ENCODE measurements at places on chromosomes 3 and 15.

DNA sequence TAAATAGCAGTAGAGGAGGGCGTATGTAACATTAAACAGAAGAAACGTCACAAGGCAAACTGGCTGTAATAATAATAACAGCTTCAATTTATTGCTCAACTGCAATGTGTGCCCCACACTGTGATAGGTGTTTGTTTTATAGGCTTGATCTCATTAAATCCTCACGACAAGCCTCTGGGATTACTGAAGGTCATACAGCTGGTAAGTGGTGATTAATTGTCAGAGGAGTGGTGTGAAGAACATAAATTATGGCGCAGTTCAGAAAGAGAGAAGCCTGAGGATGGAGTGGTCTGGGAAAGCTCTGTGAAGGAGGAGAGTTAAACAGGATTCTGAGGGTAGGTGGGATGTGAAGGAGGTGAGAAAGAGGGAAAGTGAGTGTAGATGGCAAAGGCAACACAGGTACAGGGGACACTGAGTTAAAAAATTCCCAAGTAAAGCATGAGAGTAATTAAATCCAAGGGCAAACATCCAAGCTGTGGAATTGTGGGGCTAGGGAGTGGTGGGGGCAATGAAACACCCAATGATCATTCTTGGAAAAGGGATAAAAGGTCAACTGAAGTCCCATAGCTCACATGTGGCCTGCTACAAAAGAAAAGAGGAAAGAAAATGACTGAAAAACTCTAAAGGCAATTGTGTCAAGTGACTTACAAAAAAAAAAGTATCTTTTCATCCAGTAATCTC is 16.5 kb upstream of the GLCE start:
- DNase-seq, result no peak

DNA sequence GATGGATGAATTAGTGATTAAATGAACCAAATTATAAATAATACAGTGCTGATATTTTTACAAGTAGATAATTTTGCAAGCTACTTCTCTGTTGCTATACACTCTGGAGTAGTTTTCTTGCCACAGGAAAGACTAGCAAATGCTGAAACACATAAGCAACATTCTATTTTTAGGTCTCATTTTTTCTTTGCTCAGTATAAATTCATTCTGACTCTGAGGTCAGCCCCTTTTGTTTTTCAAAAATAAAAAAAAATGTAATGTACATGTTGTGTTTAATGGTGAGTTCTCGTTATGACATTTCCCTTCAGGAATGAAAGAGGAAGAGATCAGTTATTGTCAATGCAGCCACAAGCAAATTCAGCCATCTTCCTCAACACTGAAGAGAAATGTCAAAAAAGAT is 24.9 kb downstream of the GJD2 start:
- no peak for DNase-seq

DNA sequence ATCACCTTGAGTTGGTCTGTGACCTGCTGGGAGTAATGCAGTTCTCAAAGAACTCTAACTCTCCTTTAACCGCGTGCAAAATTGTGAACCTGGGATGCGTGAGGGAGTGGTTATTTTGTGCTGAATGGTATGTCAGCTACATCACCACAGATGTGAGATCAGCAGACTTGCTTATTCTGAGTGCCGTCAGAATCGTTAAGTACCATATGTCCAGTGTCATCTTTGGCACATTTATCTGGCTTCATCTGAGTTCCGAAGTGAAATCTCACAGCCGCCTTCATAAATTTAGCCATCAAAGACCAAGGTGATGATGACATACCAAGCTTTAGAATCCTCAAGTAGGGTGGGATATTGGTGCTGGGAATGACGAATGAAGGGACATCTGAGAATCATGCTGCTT is 347.2 kb upstream of the TPRG1 start:
- no peak for DNase-seq

- peak; percentile 46 for DNase-seq
Measured at GRCh38 chr3:64903006-64903405, 215.2 kb upstream of the ADAMTS9 start.

DNA sequence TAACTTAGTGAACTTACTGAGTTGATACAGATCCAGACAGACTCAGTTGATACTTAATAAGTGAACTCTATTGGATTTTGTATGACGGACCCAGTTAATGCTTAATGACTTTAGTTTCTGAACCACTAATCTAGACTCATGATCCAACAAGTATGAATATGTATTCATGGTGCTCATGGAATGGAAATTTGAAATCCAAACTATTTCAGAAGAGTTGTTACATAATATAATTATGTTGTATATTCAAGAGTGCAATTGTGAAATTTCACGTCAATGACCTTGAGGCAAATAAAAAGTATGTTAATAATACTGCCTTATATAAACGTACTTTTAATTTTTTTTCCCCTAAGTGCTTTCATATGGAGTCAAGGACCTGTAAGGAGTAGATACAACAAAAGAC is 78.8 kb downstream of the THRB start:
- DNase-seq, result no peak

- DNase-seq, result no peak
Measured at GRCh38 chr15:40435023-40435709, 5.6 kb upstream of the BAHD1 start.

GRCh38 chr15:62428851-62429598 is 263.9 kb upstream of the C2CD4B start:
- no peak for DNase-seq

DNA sequence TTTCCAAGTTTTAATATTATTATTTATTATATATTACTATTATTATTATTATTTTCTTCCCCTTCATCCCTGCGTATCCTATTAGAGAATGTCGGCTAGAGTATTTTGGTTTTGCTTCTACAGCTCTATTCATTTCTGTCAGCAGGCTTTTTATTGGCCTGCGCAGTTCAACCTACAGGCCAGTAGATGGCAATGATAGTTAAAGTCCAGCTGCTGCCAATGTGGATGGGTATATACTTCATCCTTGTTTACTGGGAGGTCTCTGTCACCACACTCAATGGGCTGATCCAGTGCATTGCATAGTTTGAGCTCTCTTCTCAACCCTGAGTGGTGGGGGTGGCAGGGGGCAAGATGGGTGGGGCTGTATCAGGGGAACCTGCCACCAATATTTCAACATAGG is 799.8 kb downstream of the NSUN3 start:
- peak; percentile 18 for DNase-seq

- DNase-seq, result peak; percentile 83
Measured at GRCh38 chr3:99875929-99876841, 58.5 kb downstream of the CMSS1 start.

DNA sequence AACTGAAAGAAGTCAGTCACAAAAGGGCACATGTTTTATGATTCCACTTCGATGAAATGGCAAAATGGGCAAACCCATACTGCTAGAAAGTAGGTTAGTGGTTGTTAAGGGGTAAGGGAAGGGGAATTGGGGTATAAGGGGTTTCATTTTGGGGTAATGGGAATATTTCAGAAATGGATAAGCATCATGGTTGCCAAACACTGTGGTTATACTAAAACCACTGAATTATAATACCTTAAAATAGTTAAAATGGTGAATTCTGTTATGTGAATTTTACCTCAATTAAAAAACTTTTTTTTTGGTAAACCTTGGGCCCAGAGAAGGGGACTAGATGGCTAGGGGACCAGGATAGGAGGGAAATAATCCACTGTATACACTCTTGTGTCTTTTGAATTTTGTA is 52.3 kb upstream of the BHLHE40 start:
- DNase-seq, result no peak

GRCh38 chr3:115040673-115041286 is 106.3 kb downstream of the ZBTB20 start:
- DNase-seq, result peak; percentile 71

GRCh38 chr3:42701371-42702065 is 1.1 kb downstream of the HHATL start:
- DNase-seq, result peak; percentile 26

DNA sequence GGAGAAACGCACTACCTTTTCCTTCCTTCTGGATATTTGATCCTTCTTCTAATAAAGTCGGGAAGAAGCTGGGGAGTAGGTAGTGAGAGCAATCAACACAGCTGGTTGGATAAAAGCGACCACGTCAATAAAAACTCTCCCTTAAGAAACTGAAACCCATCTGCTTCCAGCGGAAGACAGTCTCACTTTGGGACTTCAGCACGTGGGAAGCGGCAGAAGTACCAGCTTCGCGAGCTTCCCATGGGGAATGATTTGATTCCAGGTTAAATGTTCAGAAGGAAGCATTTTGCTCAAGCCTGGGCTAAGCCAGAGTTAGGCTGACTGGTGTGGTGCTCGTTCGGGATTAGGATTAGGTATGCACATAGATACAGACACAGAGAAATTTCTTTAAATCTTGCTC is 262.3 kb upstream of the LYSMD4 start:
- DNase-seq, result no peak

- no peak for DNase-seq
Measured at GRCh38 chr3:187973977-187974870, 179.7 kb upstream of the LPP start.

- no peak for DNase-seq
Measured at GRCh38 chr3:16114429-16114828, 60.1 kb upstream of the GALNT15 start.

GRCh38 chr3:127090218-127091160 is 102.4 kb upstream of the PRR23E start:
- DNase-seq, result no peak

DNA sequence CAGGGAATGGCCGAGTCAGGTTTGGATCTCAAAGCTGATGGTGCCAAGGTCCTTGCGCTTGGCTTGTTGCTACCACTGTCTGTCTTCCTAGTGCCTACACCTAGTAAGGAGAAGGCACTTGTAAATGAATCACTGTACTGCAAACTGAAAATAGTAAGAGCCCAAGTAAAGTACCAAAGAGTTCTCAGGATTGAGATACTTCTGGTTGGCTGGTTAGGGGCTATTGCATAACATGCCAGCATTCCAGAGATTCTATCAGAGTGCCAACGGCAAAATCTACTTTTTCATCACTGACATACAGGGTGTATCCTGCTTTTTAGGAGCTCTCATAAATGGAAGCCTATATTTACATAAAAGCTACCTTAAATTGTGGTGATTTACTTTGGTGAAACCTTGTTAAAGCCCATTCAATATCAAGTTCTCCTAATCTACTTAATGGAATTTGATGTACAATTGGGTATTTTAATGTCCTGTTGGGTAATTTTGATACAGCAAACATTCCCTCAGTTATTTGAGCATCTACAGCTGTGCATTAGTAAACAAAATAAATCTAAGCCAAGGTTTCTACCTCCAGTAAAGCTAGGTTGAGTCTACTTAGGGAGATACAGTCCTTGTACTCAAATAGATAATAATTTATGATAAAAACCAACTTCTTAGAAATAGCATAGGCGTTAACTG is 30.7 kb upstream of the CHD2 start:
- peak; percentile 62 for DNase-seq

GRCh38 chr15:93066224-93066681 is 22.8 kb downstream of the RGMA start:
- DNase-seq, result no peak

GRCh38 chr3:30421266-30421665 is 185.1 kb upstream of the TGFBR2 start:
- DNase-seq, result peak; percentile 91
